ENCODE measurements at places on chromosomes 11 and 22. TPM values are rescaled to one million over a fixed set of nuclear protein-coding genes. Genes with fewer than 3 reads are reported as not detected.

NRIP3 gene
- total RNA-seq, result 3.1 TPM

ACR gene
- total RNA-seq, result 2.6 TPM

NELL1 gene
- total RNA-seq, result not detected

MPEG1 gene
- 44.8 TPM for total RNA-seq

MIAT gene
- 1.6 TPM for total RNA-seq

PHOX2A gene
- total RNA-seq, result not detected

THAP12 gene
- 37.7 TPM for total RNA-seq

SUN2 gene
- 229 TPM for total RNA-seq

MOV10L1 gene
- 0.43 TPM for total RNA-seq

CDC42EP1 gene
- total RNA-seq, result 59.3 TPM

CBX7 gene
- total RNA-seq, result 50.2 TPM

KCNJ1 gene
- not detected for total RNA-seq

CDKN1C gene
- total RNA-seq, result 23.6 TPM

OR2AT4 gene
- not detected for total RNA-seq

SCUBE1 gene
- total RNA-seq, result 0.79 TPM

TMEM86A gene
- total RNA-seq, result 4.0 TPM

NAALADL1 gene
- 18.6 TPM for total RNA-seq

MYRF gene
- 3.1 TPM for total RNA-seq

VPREB3 gene
- total RNA-seq, result not detected

Data from posterior vena cava (tissue), 2 donors.